Dermis microvascular lymphatic vessel endothelial cell (primary cell): ENCODE measurements at places on chromosomes 3 and 15.

- DNase-seq = no peak
Measured at GRCh38 chr3:11015369-11015768, 22.8 kb downstream of the SLC6A1 start.

GRCh38 chr15:99538261-99538660, 27.5 kb upstream of the MEF2A start:
- DNase-seq = no peak

GRCh38 chr3:115217678-115218451, 70.8 kb upstream of the ZBTB20 start:
- DNase-seq = peak; percentile 74

DNA sequence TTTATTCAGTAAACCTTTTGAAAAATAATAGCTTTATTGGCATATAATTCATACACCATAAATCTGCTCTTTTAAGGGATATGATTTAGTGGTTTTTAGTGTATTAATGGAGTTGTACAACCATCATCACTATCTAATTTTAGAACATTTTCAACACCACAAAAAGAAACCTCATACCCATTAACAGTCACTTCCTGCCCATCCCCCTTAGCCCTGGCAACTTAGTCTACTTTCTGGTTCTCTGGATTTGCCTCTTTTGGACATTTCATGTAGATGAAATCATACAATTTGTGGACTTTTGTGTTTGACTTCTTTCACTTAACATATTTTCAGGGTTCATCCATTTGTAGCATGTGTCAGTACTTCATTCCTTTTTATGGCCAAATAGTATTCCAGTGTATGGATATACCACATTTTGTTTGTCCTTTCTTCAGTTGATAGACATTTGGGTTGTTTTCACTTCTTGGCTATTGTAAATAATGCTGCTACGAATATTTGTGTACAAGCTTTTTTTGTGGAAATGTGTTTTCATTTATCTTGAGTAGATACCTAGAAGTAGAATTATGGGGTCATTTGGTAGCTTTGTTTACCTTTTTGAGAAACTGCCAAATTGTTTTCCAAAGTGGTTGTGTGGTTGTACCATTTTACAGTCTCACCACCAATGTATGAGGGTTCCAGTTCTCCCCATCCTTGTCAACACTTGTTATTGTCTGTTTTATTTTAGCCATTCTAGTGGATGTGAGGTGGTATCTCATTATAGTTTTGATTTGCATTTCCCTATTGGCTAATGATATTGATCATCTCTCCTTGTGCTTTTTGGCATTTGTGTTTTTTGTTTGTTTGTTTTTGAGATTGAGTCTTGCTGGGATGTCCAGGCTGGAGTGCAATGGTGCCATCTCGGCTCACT, 45.8 kb downstream of the SMAD3 start:
- no peak for DNase-seq

- no peak for DNase-seq
Measured at GRCh38 chr3:60932643-60933042, 318.6 kb downstream of the FHIT start.
